ENCODE measurements at places on chromosomes 11 and 22. TPM values are rescaled to one million over a fixed set of nuclear protein-coding genes. Genes with fewer than 3 reads are reported as not detected.

DNA sequence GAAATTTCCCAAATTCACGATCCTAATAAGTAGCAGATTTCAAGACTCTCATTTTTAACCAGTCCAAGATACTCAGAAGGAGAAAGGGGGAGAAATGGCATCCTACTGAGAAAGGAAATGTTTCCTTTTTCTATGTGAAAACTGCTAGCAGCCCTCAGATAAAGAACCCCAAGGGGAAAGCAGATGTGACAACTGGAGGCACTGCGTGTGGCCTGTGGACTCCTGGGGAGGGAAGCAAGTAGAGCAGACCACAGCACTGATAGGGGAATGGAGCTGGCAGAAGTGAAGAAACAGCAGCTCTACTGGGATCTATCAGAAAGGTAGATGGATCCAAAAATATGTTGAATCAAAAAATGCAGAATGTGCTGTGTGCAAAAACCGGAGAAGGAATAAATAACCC, 239.7 kb upstream of the API5 start:
- H3K27me3 ChIP-seq, result no peaks in the 10 kb centered on the region
- H3K4me3 ChIP-seq, result no peak overlapping the region
- no peak overlapping the region for H3K27ac ChIP-seq
- no peaks in the 10 kb centered on the region for H3K36me3 ChIP-seq

DNA sequence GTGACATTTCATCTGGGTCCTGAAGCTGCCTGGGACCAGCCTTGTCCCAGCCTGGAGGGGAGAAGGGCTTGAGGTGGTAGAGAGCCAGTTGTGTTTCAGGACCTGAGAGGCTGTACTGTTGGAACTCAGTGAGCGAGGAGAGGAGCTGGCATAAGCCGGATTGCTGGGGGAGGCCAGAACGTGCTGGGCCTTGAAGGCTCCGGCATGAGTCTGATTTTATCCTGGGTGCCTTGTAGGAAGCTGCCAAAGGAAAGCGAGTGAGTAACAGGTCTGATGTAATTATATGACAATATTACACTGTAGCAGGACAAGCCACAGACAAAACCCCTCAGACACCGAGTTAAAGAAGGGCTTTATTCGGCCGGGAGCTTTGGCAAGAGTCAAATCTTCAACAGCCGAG, 17.2 kb downstream of the AP2A2 start:
- peaks cover 47% of the 10 kb centered on the region for H3K4me1 ChIP-seq
- no peak overlapping the region for H3K4me3 ChIP-seq
- DNase-seq, result peak; percentile 38
- peaks cover 8% of the 10 kb centered on the region for H3K36me3 ChIP-seq
- no peaks in the 10 kb centered on the region for H3K27me3 ChIP-seq

GRCh38 chr11:94597896-94598295, 30.7 kb downstream of the PIWIL4 start:
- no peak overlapping the region for H3K4me3 ChIP-seq
- DNase-seq, result no peak
- no peaks in the 10 kb centered on the region for H3K27me3 ChIP-seq
- H3K4me1 ChIP-seq, result no peaks in the 10 kb centered on the region

- no peaks in the 10 kb centered on the region for H3K36me3 ChIP-seq
- H3K4me1 ChIP-seq, result no peaks in the 10 kb centered on the region
- H3K4me3 ChIP-seq, result no peak overlapping the region
- no peaks in the 10 kb centered on the region for H3K27me3 ChIP-seq
Measured at GRCh38 chr11:111026241-111026640, 219.3 kb upstream of the POU2AF2 start.

GRCh38 chr11:69202511-69203221, 46.9 kb downstream of the SMIM38 start:
- H3K4me1 ChIP-seq, result no peaks in the 10 kb centered on the region
- no peaks in the 10 kb centered on the region for H3K27me3 ChIP-seq
- no peak overlapping the region for H3K4me3 ChIP-seq
- no peak overlapping the region for H3K27ac ChIP-seq
- DNase-seq, result no peak
- no peaks in the 10 kb centered on the region for H3K36me3 ChIP-seq

- H3K4me1 ChIP-seq, result peaks cover 15% of the 10 kb centered on the region
- peaks cover 16% of the 10 kb centered on the region for H3K36me3 ChIP-seq
- H3K27ac ChIP-seq, result peak overlapping the region; percentile 45
- no peak overlapping the region for H3K4me3 ChIP-seq
- no peaks in the 10 kb centered on the region for H3K27me3 ChIP-seq
- DNase-seq, result no peak
Measured at GRCh38 chr11:62713343-62713742, 5.9 kb downstream of the GNG3 start.

DNA sequence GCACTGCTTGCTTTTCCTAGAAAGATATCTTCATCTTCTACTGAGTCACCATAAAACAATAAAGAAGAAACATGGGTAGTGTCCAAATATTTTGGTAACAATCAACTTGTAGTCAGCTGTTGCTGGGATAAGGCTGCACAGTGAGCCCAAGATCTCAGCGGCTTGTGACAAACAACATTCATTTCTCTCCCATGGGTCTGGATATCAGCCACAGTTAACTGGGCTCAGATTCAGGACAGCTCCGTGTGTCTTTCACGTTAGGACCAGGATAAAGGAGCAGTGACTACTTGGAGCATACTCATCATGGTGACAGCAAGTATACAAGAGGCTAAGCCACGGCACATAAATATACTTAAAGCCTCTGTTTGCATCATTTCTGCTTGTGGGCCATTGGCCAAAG, 27.9 kb upstream of the GRK3 start:
- no peak overlapping the region for H3K4me3 ChIP-seq
- no peaks in the 10 kb centered on the region for H3K27me3 ChIP-seq

DNA sequence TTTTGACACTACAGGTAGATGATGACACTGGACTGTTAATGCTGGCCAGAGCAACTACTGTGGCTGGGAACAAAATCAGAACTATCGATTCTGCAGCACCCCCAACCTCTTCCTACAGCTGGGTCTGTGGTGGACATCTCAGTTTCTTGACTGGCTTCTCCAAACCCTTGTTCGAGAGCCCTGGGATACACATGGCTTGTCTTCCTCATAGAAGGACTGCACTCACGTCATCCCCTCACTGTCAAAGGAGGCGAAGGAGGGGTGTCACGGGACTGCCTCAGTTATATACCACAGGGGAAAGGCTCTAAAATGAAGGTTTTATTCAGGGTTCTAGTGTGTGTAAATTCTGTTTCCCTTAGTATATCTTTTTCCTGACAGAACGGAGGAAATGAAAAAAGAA, 44.9 kb downstream of the PITPNB start:
- H3K27me3 ChIP-seq, result no peaks in the 10 kb centered on the region
- no peak overlapping the region for H3K4me3 ChIP-seq
- H3K27ac ChIP-seq, result no peak overlapping the region
- H3K4me1 ChIP-seq, result peaks cover 6% of the 10 kb centered on the region
- no peak for DNase-seq

DNA sequence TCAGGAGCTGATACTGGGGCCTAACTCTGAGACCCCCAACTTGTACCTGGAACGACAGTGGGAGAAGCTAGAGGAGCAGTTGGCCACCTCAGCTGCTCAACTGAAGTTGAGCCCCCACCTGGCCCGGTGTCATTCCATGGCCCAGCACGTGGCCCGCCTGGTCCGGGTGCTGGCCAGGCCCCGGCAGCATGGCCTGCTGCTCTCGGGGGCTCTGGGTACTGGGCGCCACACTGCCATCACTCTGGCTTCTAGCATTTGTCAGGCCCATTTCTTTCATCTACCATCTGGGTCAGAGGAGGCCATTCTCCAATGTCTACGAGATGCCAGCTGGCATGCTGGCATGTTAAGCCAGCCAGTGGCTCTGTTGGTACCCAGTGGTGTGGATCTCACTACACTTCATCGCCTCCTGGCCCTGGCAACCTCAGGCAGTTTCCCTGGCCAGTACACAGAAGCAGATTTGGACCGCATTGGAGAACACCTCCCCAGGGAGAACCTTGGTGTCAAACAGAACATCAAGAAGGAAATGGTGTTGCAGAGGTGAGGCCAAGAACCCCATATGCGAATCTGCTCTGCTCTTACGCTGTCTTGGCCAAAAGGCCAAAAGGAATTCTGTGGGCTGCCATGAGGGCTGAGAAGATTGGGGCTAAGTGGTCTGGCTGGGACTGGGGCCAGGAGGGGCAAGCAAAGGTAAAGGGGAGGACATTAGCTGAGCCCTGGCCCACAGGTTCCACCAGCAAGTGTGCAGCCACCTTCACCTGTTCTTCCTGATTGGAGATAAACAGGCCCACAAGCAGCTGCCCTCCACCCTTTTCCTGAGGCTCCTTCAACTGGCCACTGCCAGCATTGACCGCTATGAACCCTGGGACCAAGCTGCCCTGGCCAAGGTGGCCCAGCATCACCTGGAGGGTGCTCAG, 45.4 kb downstream of the RRP8 start:
- no peak for DNase-seq
- no peaks in the 10 kb centered on the region for H3K36me3 ChIP-seq
- no peak overlapping the region for H3K27ac ChIP-seq
- no peak overlapping the region for H3K4me3 ChIP-seq
- no peaks in the 10 kb centered on the region for H3K4me1 ChIP-seq
- H3K27me3 ChIP-seq, result no peaks in the 10 kb centered on the region

CDCA5 gene
- 1.4 TPM for total RNA-seq

TEX54 gene
- not detected for total RNA-seq

CCDC34 gene
- total RNA-seq, result 5.4 TPM

ST14 gene
- 139 TPM for total RNA-seq

OR52I1 gene
- total RNA-seq, result not detected

MAPK11 gene
- 18.3 TPM for total RNA-seq

TRIM49 gene
- total RNA-seq, result not detected

ELF5 gene
- 0.94 TPM for total RNA-seq
